ENCODE measurements at places on chromosomes 12 and 14. TPM values are rescaled to one million over a fixed set of nuclear protein-coding genes. Genes with fewer than 3 reads are reported as not detected.

EIF2S3B gene
- total RNA-seq, result 0.62 TPM

OVCH1 gene
- total RNA-seq, result not detected

LRRC10 gene
- 30.3 TPM for total RNA-seq

GPR84 gene
- 0.22 TPM for total RNA-seq

KRT72 gene
- total RNA-seq, result not detected

ATL1 gene
- 1.5 TPM for total RNA-seq

HCAR2 gene
- total RNA-seq, result 0.59 TPM

WDR89 gene
- 6.9 TPM for total RNA-seq

PRKD1 gene
- total RNA-seq, result 4.3 TPM

DNA sequence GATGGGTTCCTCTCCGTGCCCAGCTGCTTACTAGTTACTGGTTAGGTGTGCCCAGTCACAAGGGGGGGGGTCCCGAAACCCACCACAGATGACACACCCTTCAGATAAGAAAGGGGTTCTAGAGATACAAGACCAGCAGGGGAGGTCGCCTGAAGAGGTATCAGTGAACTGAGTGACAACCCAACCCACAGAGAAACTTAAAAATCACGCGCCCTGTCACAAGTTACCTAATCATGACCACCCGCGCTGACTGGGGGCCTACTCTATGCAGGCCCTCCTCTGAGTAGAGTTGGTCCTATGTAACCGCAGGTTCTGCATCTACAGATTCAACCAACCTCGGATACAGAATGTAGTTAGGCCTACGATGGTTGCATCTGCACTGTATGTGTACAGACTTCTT is 210.3 kb upstream of the SFSWAP start:
- DNase-seq, result no peak

DNA sequence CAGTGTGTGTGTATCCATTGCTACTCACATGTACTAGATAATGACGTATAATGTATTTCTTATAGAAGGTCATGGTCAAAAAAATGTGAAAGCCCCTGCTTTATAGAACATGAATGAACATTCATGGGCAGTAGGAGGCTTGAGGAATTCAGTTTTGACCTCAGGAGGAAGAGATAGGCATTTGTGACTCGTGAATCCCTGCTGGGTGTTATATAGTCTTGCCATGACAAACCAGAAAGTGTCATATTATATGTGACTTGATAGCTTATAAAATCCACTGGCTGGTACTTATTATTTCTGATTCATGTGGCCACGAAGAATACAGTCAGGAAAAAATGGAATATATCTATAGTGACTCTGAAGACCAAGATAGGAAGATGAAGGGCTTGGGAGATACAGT is 287.6 kb downstream of the CEP128 start:
- no peak for DNase-seq

DNA sequence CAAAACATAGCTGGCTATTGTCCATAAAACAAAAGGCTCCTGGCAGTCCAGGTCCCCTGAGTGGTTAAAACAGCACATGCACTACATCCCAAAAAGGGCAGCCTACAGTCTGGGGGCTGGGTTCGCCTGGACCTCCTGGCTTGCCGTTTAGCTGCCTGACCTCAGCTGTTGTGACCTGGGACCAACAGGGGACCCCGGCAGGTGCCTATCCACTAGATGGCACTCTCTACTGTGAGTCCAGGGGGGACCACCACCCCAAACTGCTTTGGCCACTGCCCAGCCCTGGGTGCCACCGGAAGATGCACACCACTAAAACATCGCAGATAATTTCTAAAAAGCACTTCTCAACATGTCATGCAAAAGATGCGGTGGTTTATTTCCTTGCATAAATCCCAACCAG is 2.9 kb upstream of the RTL1 start:
- no peak for DNase-seq

DNA sequence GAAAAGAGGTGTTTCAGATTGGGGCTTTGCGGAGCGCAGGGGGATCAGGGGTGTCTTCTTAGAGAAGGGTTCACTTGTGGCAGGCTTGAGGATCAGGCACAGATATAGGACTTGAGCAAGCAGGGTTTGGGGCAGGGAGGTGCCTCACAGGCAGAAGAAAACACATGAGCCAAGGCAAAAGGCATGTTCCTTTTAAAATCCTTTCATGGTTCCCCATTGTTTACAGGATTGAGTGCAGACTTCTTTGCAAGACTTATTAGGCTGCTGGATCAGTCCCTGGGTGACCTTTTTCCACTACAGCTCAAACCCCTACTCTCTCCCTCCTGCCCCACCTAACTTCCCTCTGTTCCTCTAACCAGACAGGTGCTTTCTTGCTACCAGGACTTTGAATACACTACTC is 19.7 kb downstream of the HSPB8 start:
- DNase-seq, result peak; percentile 27

GRCh38 chr12:1815814-1816729 is 4.3 kb upstream of the LRTM2 start:
- no peak for DNase-seq

DNA sequence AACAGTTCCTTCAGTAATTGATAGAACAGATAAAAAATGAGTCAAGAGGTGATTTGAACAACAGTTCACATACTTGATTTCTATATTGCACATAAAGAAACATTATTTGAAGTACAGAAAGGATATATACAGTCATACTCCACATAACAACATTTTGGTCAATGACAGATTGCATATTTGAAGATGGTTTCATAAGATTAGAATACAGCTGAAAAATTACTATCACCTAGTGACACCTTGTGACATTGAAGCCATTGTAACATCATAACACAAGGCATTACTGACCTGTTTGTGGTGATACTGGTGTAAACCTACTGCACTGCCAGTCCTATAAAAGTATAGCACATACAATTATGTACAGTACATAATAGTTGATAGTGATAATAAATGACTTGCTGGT is 43.1 kb upstream of the ABCC9 start:
- no peak for DNase-seq

DNA sequence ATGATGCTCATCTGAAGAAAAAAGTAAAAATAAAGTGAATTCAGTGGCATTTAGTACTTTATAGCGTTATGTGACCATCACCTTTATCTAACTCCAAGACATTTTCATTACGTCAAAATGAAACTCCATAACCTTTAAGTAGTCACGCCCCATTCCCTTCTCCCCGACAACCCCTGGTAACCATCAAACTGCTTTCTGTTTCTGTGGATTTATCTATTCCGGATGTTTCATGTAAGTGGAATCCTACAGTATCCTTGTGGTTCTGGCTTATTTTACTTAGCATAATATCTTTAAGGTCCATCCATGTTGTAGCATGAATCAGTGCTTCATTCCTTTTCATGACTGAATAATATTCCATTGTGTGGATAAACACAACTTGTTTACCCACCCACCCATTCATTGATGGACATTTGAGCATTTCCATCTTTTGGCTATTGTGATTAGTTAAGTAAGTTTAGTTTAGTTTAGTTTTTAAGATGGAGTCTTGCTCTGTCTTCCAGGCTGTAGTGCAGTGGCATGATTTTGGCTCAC is 18.5 kb upstream of the MAP1LC3B2 start:
- DNase-seq, result no peak

GRCh38 chr14:101917413-101918017 is 46.9 kb upstream of the DYNC1H1 start:
- no peak for DNase-seq

DNA sequence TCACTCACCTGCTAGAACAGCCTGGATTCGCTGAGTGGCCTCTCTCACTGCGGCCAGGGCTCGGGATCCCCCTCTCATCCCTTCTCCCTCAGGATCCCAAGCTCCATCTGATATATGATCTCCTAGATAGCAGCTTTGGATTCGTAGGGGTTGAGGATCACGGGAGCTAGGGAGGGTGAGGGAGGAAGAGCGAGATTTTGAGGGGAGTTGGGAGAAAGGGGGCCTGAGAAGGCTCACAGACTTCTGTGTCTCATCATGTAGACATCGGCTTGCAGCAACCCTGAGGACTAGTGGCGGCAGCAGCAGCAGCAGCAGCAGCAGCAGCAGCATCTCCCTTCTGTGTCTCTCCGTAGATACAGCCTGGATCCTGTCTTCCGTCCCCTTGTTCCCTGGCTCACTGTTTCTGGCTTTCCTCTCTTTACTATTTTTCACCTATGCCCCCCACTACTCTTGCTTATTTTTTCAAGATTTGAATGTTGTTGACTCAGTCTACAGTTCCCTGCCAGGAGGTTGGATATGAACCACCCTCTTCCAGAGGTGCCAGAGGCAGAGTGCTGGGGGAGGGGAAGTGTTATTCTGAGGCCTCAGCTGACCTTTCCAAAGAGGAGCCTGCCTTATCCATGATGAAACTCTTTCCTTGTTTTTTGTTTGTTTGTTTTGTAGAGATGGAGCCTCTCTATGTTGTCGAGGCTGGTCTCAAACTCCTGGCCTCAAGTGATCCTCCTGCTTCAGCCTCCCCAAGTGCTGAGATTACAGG is at the start of gene CIROP:
Gene CIROP, minus strand, starts transcription at position 399 of the 757 bp plus-strand sequence. Its CDS starts 69 bp downstream, at position 330.
- DNase-seq, result no peak

- no peak for DNase-seq
These were observed 19.6 kb downstream of the MLXIP start for GRCh38 chr12:122097927-122098756.

GRCh38 chr12:25670076-25671055 is 117.3 kb upstream of the LMNTD1 start:
- DNase-seq, result no peak

All from cardiac septum (tissue), 1 donor.